Iris pigment epithelial cell (primary cell): ENCODE measurements at places on chromosomes 4 and X.
A peak's percentile ranks its signal among the peaks of the same experiment; 100 is the strongest.

DNA sequence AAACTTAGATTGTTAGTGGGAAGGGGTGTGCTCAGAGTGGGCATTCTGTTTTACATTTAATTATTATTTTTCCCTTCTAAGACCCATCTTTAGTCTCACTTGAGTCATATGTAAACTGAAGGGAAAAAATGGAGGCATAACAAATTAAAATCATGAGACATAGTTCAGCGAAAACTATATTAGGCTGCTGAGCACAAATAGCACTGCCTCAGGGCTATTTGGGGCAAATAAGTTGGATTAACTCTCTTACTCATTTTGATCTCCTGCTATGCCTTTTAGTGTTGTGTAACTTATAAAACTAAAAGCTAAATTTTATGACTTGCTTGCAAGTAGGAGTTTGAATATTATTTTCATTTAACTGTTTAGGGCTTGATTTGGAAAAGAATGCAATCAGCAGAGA is 1329.2 kb upstream of the PCDH7 start:
- no peak for DNase-seq

DNA sequence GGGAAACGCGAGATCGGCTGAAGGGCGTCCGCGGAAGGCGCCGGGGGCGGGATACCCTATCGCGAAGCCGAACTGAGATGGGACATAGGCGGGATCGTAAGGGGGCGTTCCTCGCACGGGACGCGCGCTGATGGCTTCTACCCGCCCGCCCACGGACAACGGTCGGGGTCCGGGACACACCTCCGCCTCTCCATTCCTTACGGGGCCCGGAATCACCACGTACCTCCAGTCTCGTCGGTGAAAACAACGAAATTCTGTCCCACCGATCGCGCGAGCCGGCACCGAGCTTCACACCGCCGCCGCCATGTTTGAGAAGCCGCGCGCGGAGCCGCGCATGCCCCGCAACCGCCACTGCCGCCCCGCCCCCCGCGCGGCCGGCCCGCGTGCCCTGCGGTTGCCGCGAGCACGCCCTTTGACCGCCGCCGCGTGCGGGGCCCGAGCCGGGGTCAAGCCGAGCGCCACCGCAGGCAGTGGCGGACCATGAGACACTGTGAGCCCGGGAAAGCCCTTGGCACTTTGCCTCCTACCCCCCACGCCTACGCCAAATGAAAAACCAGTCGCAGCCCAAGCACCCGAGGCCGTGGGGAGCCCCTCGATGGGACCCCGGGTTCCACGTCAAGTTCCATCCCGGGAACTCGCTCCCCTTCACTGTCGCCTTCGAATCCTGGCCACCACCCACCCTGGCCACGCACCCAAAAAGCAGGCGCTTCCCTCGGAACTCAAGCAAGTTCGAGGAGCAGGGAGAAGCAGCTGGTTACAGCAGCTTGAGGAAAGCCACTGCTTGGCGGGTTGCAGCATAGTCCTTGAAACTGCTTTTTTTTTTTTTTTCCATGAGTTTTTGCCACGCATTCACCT is at the start of gene SCML2:
TSS of gene SCML2 (minus strand) at position 320 of the 855 bp plus-strand sequence. CDS start 20,617 bp downstream, outside the sequence.
- peak; percentile 22 for DNase-seq

DNA sequence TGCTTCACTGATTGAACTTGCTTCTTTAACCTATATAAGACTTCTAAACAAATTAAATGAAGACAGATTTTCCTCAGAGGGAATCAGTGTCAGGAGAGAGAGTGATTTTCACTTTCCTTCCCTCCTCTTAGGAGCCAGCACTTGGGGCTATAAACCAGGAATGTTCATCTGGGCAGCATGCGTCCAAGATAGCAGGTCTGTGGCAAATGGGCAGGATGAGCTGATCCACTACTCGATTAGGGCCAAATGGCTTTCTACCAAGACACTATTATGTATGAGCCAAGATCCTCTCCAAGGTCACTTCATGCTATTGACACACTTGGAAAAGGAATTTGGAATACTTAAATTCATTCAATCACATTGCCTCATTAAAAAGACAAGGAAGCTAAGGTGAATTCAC is 203.9 kb upstream of the GRID2 start:
- DNase-seq = no peak

- no peak for DNase-seq
These were observed 8.5 kb upstream of the SETD7 start for GRCh38 chr4:139564502-139564901.

- DNase-seq = no peak
These were observed 56.6 kb upstream of the PACRGL start for GRCh38 chr4:20643631-20644030.

DNA sequence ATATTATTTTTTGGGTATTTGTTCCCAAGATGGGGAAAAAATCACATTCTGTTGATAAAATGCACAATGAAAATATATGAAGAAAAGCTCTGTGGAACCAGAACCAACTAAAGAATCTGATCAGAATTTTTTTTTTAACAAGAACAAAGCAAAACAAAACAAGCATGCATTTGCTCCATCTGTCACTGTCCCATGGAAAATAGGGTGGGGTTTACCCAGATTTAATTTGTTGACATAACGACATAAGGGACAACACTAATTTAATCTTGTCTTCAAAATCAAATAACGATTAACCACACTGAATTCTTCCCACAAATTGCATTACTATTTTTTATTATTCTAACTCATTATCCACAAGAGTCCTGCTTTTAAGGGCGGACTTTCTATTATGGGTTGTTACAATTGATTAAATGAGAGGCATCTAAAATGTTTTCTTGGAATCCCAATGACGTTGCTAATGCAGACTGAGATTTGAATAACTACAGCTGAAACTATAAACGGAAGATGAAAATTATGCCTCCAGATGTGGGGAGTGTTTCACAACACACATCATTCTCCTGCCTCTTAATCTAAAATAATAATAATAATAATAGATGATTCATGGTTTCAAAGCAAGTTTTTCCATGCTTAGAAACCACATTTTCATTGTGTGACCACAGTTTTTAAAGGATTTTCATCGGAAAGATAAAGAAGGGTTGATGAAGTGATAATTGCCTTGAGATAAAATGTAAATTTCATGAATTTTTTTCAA is 307.0 kb upstream of the CPEB2 start:
- peak; percentile 9 for DNase-seq

DNA sequence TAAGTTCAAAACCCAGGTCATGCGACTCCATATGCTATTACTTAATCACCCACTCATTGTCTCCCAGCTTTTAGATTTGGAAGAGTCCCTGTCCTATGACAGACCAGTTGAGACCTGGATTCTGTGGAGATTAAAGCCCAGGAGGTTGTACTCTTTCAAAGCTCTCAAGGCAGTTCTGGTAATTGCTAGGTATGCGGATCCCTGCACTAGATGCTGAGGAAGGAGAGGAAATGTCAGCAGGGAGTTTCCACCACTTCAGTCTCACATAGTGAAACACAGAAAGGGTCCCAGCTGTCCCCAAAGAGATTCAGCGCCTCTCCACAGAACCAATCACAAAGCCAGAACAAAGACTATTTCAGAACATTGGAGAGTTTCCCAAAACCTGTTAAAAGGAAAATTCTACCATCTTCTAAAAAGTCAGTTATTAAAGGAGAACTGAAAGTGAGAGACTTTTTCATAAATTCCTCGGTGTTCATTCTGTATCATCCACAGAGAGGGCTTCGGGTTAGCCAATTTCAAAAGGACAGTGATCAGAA is 53.4 kb downstream of the IRF2 start:
- DNase-seq = no peak
